ENCODE measurements at places on chromosomes 7 and 10.

DNA sequence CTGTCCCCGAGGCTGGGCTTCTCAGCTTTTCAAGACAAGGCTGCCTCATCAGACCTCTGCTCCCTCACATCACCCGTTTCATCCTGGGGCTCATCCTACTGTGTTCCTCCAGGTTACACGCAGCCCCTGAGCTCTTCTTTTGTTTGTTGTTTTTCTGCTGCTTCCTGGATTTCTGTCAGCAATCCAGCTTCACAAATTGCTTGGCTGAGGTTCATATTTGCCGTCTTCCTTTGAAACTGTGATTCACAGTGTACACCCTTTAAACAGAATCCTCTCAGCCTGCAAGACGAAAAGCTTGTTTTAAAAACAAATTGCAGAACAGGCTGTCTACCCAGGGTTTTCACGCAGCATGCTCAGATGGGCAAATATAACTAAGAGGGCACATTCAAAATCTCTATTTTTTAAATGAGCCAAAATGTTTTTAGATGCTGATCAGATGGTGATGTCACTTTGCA, 39.1 kb upstream of the PARD3 start:
- peak; percentile 10 for DNase-seq

- no peak for DNase-seq
These were observed 25.5 kb upstream of the C10orf67 start for GRCh38 chr10:23370106-23370505.

DNA sequence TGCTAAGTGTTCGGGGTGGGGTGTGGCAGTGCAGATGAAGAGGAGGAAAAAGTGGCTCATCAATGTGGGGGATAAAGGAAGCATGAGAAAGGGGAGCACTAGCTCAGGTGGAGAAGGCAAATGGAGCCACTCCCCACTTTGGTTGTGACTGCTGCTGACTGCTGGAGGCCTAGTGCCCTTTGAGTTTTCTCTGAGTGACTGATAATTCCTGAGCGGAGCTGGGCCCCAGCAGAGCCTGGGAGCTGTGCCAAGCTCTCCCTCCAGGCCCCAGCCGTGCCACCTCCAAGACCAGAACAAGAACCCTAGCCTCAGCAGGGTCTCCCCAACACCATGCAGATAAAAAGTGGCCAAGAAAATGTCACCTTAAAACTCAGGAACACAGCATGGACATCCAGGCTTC, 9.7 kb upstream of the RASSF4 start:
- no peak for DNase-seq

- DNase-seq = no peak
These were observed 45.8 kb upstream of the PLEKHA1 start for GRCh38 chr10:122328676-122329075.

- no peak for DNase-seq
These were observed 9.2 kb upstream of the TRUB1 start for GRCh38 chr10:114928818-114929217.

DNA sequence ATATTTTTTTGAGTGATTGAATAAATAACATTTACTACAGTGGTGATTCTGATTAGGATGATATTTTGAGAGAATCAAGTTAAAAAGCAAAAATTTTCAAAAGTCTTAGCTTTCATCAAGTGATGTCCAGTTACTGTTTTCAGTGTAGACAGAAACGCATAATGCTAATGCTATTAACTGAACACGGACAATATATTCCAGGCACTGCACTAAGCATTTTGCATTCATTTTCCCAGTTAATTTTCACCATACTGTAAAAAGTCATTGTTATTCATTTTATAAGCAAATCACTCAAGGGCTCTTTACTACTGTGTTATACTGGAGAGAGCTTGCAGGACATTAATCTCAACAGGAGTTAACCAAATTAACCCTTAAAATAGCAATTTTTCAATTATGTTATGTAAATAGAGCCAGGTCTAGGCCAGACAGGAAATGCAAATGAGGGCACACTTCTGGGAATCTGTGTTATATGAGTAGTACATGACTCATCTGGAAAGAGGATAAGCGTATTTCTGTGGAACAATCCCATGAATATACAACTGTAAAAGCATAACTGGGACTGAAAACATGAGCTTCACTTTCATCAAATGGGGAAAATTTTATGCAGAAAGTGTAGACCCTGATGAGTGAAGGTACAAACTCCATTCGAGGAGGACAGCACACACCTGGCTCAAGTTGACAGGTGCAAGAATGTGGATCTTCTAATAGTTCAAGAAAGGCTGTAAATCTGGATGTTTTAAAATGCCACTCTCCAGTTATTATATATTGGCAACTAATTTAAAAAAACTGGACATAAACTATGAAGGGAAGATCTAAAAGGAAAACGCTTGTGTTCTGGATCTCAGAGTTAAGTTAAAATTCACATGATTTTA, 75.4 kb downstream of the ANK3 start:
- peak; percentile 43 for DNase-seq

DNA sequence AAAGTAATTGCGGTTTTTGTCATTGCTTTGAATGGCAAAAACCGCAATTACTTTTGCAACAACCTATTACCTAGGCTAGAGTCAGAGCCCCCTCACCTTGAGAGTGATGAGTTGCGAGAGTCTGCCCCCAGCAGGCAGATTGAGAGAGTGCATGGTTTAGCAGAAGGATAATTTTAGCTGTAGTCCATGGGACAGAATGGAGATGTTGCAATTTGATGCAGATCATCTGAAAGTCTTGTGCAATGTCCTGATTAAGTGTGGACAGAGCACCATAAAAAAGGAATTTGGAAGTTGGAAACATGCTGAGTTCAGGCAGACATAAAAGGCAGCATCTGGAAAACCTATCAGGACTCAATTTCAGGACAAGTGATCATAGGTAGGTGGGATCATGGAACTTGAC, 48.7 kb downstream of the GPR141 start:
- peak; percentile 25 for DNase-seq

DNA sequence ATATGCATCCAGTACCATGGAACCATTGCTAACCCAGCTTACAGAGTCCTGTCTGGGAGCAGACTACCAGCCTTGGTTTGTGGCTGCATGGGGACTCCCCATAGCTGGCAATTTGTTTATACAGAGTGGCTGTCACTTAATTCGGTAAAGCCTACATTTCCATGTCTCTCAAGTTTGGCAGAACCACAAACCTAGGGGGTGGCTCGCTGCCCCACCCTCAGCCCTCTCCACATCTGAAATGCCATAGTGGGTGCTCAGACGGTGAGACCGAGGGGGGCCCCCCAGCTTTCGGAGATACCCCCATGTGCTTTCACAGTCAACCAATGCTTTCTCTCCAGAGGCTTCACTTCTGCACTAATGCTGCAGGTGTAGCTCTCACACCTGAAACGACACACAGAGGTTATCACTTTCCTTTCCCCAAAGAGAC, 75.5 kb upstream of the KAT6B start:
- no peak for DNase-seq

- DNase-seq = no peak
These were observed 102.0 kb downstream of the GRK5 start for GRCh38 chr10:119309423-119309770.

DNA sequence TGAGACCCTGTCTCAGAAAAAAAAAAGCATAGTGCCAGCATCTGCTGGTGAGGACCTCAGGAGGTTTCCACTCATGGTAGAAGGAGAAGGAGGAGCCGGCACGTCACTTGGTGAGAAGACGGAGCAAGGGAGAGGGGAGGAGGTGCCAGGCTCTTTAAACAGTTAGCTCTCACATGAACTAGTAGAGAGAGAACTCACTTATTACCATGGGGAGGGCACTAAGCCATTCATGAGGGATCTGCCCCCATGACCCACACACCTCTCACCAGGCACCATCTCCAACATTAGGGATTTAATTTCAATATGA, 62.9 kb upstream of the VKORC1L1 start:
- DNase-seq = no peak

DNA sequence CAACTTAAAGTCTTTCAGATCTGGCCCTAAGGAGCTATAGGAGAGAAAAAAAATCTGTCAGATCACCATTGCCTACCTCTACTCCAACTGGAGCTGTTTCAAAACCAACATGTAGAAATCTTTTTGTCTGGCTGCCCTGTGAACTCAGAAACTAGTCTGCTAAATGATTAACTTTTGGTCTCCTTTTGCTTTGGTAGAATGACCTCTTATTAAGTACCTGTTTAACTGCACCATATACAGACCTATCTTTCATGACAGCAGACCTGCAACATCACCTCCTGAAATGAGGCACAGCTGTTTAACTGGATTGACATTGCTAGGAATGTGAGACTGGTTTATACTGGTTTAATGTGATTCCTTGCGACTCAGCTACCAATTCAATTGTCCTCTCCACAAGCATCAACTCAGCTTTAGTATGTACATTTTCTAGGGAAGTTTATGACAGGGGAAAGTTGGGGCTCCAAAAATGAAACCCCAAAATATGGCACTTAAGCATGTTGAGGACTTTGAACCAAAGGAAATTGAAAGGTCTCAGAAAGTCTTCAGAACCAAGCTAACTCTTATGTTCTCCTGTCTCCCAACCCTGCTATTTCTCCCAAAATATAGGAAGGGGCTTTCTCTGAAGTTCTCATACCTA, 1.8 kb downstream of the CYP3A43 start:
- no peak for DNase-seq

GRCh38 chr7:34245246-34245645, 339.9 kb downstream of the BMPER start:
- no peak for DNase-seq

DNA sequence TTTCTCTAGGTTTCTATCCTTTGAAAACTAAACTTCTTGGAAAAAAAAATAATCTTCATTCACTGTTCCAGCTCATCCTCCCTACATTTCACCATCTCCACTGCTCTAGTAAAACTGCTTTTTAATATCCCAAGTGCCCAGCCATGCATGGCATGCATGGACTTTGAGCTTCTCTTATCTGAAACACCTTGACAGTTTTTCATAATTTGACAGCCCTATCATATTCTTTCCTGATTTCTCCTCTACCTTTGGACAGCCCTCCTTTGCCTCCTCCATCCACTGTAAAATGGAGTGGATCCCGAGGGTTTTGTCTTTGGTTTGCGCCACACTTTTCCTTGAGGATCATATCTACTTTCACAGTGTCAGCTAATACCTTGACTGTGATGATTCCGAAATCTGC, 212.8 kb downstream of the ANK3 start:
- DNase-seq = no peak

DNA sequence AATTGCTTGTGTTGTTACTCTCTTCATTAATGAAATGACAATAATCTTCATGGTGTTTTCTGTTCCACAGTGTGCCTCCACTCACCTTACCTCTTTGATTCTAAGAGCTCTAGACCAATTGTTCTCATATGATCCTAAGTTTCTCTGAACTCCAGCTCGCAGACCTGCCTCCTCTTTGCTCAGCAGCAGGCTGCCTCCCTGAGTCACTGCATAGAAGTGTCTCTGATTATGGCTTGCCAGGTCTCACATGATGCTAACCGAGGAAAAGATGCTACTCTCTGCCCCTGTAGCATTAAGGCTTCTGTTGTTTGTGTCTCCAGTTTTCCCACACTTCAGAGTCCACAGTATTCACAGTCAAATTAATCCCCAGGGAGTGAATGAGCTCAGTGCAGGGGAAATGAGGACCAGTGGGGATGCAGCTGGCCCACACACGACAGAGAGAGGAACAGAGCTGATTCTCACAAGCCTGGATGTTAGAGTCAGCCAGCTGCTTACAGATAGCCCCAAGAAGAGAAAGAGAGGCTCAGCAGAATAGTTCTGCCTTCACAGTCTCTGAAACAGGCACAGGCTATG, 145.9 kb upstream of the EGR2 start:
- no peak for DNase-seq

GRCh38 chr10:23230582-23230981, 38.5 kb downstream of the PTF1A start:
- DNase-seq = no peak

DNA sequence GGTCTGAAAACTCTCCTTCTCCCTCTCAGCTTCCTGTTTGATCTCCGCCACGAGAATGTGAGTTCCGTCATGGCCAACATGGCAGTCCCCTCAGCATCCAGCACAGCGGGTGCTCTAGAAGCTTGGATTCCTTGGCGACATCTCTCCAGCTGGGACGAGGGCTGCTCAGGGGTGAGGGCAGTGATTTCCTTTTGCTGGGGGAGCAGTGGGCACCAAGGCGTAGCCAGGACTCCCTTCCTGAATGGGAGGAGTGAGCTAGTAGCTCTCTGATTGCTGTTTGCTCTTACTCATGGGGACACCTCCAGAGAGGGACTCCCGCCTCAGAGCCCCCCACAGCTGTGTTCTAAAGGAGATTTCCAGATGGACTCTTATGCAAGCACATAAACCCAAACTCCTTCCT, 28.8 kb upstream of the CTBP2 start:
- no peak for DNase-seq

- DNase-seq = no peak
These were observed 24.5 kb downstream of the CRCP start for GRCh38 chr7:66138994-66139752.

GRCh38 chr7:151008511-151009323, 15.6 kb downstream of the ATG9B start:
- DNase-seq = no peak

- no peak for DNase-seq
These were observed 97.3 kb upstream of the SFMBT2 start for GRCh38 chr10:7507887-7508726.

DNA sequence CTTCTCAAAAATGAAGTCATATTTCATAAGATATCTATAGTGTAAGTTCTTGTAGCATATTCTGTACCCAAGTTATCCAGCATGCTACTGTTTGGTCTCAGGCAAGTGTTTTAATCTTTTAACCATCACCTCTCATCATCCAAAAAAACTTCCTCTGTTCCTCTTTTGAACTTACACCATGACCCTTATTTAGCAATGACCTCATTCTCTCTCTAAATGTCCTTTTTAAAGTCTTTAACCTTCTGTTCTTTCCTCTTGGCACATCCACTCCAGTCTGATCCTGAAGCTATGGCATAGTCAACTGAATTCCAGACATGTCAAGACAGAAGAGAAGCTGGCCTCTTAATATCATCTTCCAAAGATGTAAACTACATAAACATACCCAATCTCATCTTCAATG, 26.2 kb downstream of the PPP3CB start:
- no peak for DNase-seq

GRCh38 chr7:45574416-45574668, 174 bp downstream of the ADCY1 start:
- no peak for DNase-seq

GRCh38 chr7:147567043-147567442, 1023.5 kb upstream of the C7orf33 start:
- no peak for DNase-seq

- peak; percentile 3 for DNase-seq
These were observed 975 bp upstream of the USP54 start for GRCh38 chr10:73591935-73592699.

DNA sequence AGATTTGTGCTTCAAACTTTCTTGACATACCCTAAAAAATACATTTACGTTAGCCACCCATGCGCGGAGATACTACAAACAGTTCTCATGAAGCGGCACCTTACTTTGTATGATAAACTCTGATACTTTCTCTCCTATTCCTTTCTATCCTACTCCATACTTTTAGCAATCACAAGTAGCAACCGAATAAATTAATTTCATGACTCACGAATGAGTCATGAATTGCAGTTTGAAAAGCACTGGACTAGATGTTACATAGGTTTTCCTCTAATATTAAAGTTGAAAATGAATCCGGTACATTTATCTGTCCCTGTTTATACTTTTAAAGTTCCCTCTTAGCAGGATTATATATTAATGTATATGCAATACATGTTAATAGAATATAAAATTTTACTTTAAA, 67.6 kb downstream of the CUBN start:
- DNase-seq = no peak

- no peak for DNase-seq
These were observed 239.0 kb upstream of the IMMP2L start for GRCh38 chr7:111801277-111801676.

- no peak for DNase-seq
These were observed 2.6 kb upstream of the ANKRD61 start for GRCh38 chr7:6028563-6028962.

- no peak for DNase-seq
These were observed 15.4 kb downstream of the COL13A1 start for GRCh38 chr10:69817078-69817581.

GRCh38 chr10:88858491-88858890, 6.8 kb upstream of the ANKRD22 start:
- no peak for DNase-seq
